Chondrocyte (in vitro differentiated cells): ENCODE measurements at places on chromosomes 1 and 21.

- DNase-seq: no peak
- no peaks in the 10 kb centered on the region for H3K27me3 ChIP-seq
- no peak overlapping the region for H3K4me3 ChIP-seq
- peaks cover 41% of the 10 kb centered on the region for H3K4me1 ChIP-seq
- H3K27ac ChIP-seq: peak overlapping the region; percentile 75
- peaks cover 2% of the 10 kb centered on the region for H3K36me3 ChIP-seq
Measured at GRCh38 chr1:23274134-23274505, 56.8 kb upstream of the HTR1D start.

GRCh38 chr1:24206516-24207394, 19.7 kb upstream of the IFNLR1 start:
- H3K4me1 ChIP-seq: peaks cover 5% of the 10 kb centered on the region
- H3K27me3 ChIP-seq: peaks cover 2% of the 10 kb centered on the region
- no peaks in the 10 kb centered on the region for H3K36me3 ChIP-seq
- H3K27ac ChIP-seq: no peak overlapping the region
- H3K4me3 ChIP-seq: no peak overlapping the region

DNA sequence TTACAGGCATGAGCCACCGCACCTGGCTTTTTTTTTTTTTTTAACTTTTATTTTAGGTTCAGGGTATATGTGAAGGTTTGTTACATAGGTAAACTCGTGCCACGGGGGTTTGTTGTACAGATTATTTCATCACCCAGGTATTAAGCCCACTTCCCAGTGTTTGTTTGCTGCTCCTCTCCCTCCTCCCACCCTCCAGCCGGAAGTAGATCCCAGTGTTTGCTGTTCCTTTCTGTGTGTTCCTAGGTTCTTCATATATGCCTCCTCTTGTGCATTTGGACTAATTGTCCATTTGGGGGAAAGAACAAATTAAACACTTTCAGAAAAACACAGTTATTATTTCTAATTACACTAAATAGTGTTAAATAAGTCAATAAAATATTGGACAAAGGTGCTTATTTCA, 1.1 kb upstream of the SLC2A7 start:
- H3K4me3 ChIP-seq: no peak overlapping the region
- H3K27ac ChIP-seq: no peak overlapping the region
- peaks cover 19% of the 10 kb centered on the region for H3K27me3 ChIP-seq

DNA sequence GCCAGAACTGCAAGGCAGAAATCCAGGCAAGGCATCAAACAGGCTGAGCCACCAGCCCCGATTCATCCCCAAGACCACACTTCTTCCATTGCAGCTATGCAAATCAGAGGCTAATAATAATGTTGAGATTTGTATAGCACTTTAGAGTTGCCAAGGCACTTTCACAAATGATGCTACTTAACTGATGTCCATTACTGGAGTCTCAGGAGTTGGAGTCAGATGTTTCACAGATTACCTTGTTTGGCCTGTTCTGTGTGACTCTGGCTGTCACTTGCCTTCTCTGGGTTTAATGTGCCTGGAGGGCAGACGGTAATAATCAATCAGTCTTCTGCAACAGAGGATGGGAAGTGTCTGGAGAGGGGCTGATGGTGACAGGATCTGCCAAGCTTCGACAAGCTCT, 40.8 kb upstream of the MPZL1 start:
- H3K36me3 ChIP-seq: no peaks in the 10 kb centered on the region
- no peak overlapping the region for H3K4me3 ChIP-seq
- H3K27ac ChIP-seq: no peak overlapping the region
- H3K4me1 ChIP-seq: peaks cover 20% of the 10 kb centered on the region
- no peaks in the 10 kb centered on the region for H3K27me3 ChIP-seq

- H3K36me3 ChIP-seq: no peaks in the 10 kb centered on the region
- H3K4me3 ChIP-seq: no peak overlapping the region
- DNase-seq: no peak
- no peak overlapping the region for H3K27ac ChIP-seq
- H3K27me3 ChIP-seq: peaks cover 45% of the 10 kb centered on the region
Measured at GRCh38 chr1:110134050-110134595, 16.2 kb upstream of the SLC6A17 start.

GRCh38 chr1:200179781-200180160, 152.3 kb downstream of the NR5A2 start:
- peak overlapping the region; percentile 84 for H3K27ac ChIP-seq
- no peaks in the 10 kb centered on the region for H3K36me3 ChIP-seq
- no peaks in the 10 kb centered on the region for H3K27me3 ChIP-seq
- DNase-seq: no peak
- no peak overlapping the region for H3K4me3 ChIP-seq

GRCh38 chr1:188706742-188707141, 1770.9 kb downstream of the BRINP3 start:
- no peaks in the 10 kb centered on the region for H3K4me1 ChIP-seq
- peaks cover 2% of the 10 kb centered on the region for H3K27me3 ChIP-seq
- H3K4me3 ChIP-seq: no peak overlapping the region
- no peak for DNase-seq
- H3K27ac ChIP-seq: no peak overlapping the region
